ENCODE measurements at places on chromosomes 3 and 15. TPM values are rescaled to one million over a fixed set of nuclear protein-coding genes. Genes with fewer than 3 reads are reported as not detected.

Gene ISLR
- 51.9 TPM for total RNA-seq

Gene RHCG
- 0.37 TPM for total RNA-seq

Gene OSTN
- total RNA-seq, result not detected

Gene GOLGA6L26
- total RNA-seq, result not detected

Gene TNNC1
- total RNA-seq, result 8,249 TPM

Gene FBN1
- 84.9 TPM for total RNA-seq

Gene GOLGA8J
- not detected for total RNA-seq

Gene IL17RD
- 2.1 TPM for total RNA-seq

Gene TRIM59
- total RNA-seq, result 0.15 TPM

GRCh38 chr15:62835351-62835750, 207.2 kb upstream of the TPM1 start:
- no peaks in the 10 kb centered on the region for H3K27me3 ChIP-seq
- H3K4me3 ChIP-seq, result no peak overlapping the region
- peak overlapping the region; percentile 0 for H3K27ac ChIP-seq
- no peak for DNase-seq
- no peaks in the 10 kb centered on the region for H3K4me1 ChIP-seq

- H3K27me3 ChIP-seq, result no peaks in the 10 kb centered on the region
- H3K36me3 ChIP-seq, result no peaks in the 10 kb centered on the region
- DNase-seq, result no peak
- no peak overlapping the region for H3K4me3 ChIP-seq
- peak overlapping the region; percentile 56 for H3K27ac ChIP-seq
- H3K4me1 ChIP-seq, result peaks cover 53% of the 10 kb centered on the region
Observed at GRCh38 chr15:90597577-90597976, 67.9 kb downstream of the CRTC3 start.

DNA sequence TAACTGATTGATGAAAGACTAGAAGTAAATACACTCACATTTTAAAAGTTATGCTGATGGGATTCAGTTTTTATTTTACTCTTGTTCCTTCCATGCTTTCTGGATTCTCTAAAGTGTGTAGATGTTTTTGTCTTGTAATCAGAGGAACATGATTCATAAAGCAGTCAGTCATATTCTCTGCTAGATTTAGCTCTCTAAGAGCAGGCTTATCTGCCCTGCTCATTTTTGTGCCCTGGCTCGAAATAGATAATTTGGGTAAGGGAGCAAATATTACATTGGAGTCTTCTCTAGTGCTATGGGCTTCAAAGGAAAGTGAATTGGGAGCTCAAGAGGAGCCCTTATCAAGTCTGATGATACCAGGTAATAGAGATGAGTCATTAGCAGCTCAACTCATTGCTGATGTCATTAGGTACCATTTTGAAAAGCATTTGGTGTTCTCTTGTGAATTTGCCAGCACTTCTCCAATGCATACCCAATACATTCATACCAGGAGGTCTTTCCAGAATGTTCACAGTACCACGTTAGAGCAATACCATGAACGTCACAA, 27.7 kb downstream of the SACM1L start:
- no peak overlapping the region for H3K4me3 ChIP-seq
- H3K36me3 ChIP-seq, result peaks cover 20% of the 10 kb centered on the region
- H3K4me1 ChIP-seq, result peaks cover 9% of the 10 kb centered on the region
- H3K27ac ChIP-seq, result peak overlapping the region; percentile 78

- H3K4me3 ChIP-seq, result no peak overlapping the region
- H3K36me3 ChIP-seq, result no peaks in the 10 kb centered on the region
- H3K27ac ChIP-seq, result no peak overlapping the region
Observed at GRCh38 chr3:62554264-62554799, 181.0 kb upstream of the FEZF2 start.

DNA sequence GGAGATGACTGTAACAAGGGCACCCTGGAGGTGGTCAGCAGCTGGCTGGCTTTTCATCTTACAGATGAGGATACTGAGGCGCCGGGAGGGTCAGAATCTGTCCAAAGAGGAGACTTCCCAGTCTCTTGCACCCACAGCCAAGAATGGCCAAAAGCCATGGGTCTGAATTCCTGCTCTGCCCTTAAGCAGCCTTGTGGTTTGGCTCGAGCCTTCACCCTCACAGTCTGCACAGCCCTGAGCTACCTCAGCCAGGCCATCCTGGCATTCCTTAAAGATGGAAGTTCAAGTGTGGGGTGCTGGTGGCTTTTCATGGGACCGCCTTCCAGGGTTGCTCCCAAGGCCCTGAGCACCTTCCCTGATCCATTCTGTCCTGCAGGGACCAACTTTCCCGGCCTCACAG, 59.2 kb downstream of the CACNA2D2 start:
- no peaks in the 10 kb centered on the region for H3K4me1 ChIP-seq
- no peaks in the 10 kb centered on the region for H3K27me3 ChIP-seq
- no peak for DNase-seq
- H3K4me3 ChIP-seq, result no peak overlapping the region
- H3K27ac ChIP-seq, result no peak overlapping the region
- no peaks in the 10 kb centered on the region for H3K36me3 ChIP-seq

- H3K4me3 ChIP-seq, result no peak overlapping the region
Observed at GRCh38 chr3:73591286-73591800, 33.4 kb downstream of the PDZRN3 start.

DNA sequence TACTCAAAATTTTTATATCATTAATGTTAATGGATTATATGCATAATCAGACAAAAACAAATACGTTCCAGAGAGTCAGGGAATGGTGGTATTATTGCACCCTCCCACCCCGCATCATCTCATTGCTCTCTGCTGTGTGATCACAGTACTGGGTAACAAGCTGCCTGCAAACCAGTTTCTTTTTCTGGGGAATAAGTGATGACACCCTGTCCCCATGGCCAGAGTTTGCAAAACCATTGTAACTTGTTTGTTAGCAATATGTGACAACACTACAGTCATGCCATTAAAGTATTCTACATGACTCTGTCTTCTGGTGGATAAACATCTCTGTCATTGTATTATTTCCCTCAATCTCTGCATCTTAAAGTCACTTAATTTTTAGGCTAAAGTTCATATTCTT, 39.5 kb downstream of the ZBTB38 start:
- peaks cover 31% of the 10 kb centered on the region for H3K36me3 ChIP-seq
- no peaks in the 10 kb centered on the region for H3K27me3 ChIP-seq
- H3K4me3 ChIP-seq, result no peak overlapping the region

GRCh38 chr3:38516669-38517068, 20.5 kb downstream of the EXOG start:
- no peak overlapping the region for H3K27ac ChIP-seq
- H3K4me3 ChIP-seq, result no peak overlapping the region
- H3K36me3 ChIP-seq, result peaks cover 39% of the 10 kb centered on the region
- no peaks in the 10 kb centered on the region for H3K4me1 ChIP-seq
- H3K27me3 ChIP-seq, result no peaks in the 10 kb centered on the region
- no peak for DNase-seq

- H3K4me1 ChIP-seq, result no peaks in the 10 kb centered on the region
- DNase-seq, result no peak
- H3K27me3 ChIP-seq, result no peaks in the 10 kb centered on the region
- H3K4me3 ChIP-seq, result no peak overlapping the region
- no peak overlapping the region for H3K27ac ChIP-seq
Observed at GRCh38 chr3:184750349-184751083, 38.7 kb upstream of the MAGEF1 start.

DNA sequence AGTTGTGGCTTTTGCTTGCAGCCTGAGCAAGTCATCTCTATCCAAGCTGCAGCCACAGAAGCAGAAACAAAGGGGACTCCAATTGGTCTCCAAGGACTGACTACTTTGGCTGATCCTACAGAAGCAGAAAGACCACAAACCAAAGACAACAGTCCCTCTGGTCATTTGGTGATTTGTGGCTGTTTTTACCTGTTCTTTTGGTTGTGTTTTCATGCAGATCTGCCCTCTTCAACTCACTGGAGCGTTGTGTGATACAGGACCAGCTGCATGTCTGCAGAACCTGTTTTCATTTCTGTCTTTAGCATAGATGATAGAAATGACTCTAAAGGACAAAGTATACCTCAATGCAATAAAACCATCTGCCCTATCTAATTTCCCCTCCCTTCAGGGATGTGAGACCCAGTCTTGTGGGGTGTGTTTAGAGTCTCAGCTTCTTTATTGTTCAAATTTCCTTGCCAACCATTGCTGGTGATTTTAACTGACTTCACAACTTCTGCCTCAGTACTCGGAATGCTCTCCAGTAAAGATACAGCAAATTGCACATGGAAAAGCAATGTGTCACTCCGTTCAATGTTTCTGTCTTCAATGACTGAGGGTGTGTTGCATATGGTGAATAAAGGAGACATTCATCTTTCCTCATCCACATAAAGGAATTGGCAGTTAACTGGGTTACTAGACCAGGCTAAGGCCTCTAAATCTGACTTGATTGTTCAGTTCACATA, 48.9 kb upstream of the SLC7A14 start:
- H3K4me3 ChIP-seq, result no peak overlapping the region
- H3K4me1 ChIP-seq, result no peaks in the 10 kb centered on the region
- H3K27me3 ChIP-seq, result no peaks in the 10 kb centered on the region
- no peaks in the 10 kb centered on the region for H3K36me3 ChIP-seq
- DNase-seq, result no peak
- H3K27ac ChIP-seq, result no peak overlapping the region

- H3K4me3 ChIP-seq, result no peak overlapping the region
- H3K27ac ChIP-seq, result no peak overlapping the region
- no peaks in the 10 kb centered on the region for H3K36me3 ChIP-seq
- no peaks in the 10 kb centered on the region for H3K27me3 ChIP-seq
- no peak for DNase-seq
Observed at GRCh38 chr3:45080824-45081223, 54.7 kb downstream of the CLEC3B start.

DNA sequence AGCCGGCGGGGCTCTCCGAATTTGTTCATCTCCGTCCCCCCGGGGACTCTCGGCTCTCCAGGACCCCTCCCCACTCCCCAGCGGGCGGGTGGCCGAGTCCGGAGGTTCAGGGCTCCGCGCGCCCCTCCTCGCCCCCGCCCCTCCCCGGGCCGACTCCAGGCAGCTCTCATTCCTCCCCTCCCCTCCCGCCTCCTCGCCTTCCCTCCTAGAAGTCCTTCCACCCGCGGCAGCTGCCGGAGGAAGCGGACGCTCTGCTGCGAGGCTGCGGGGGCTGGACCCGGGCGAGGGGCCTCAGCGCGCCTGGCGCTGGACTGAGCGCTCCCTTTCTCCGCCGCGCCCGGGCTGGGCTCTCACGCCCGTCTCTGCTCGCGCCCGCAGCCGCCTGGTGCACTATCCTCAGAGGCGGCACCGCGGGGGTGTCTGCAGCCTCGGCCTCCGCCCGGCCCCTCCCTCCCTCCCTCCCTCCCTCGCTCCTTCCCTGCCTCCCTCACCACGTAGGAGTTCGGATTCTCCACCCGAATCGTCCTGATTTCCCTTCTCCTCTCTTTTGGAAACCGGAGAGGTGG, at the start of gene ROBO2:
Gene ROBO2 (plus strand): TSS at position 494 of the 566 bp plus-strand sequence. CDS start 687 bp downstream, outside the sequence.
- no peaks in the 10 kb centered on the region for H3K36me3 ChIP-seq
- peak within 1 kb of the TSS; percentile 54 for H3K4me3 ChIP-seq
- no peaks in the 10 kb centered on the region for H3K4me1 ChIP-seq
- peaks cover 5% of the 10 kb centered on the region for H3K27me3 ChIP-seq

- no peaks in the 10 kb centered on the region for H3K27me3 ChIP-seq
- no peak overlapping the region for H3K27ac ChIP-seq
- H3K4me1 ChIP-seq, result no peaks in the 10 kb centered on the region
- H3K36me3 ChIP-seq, result peaks cover 72% of the 10 kb centered on the region
- H3K4me3 ChIP-seq, result no peak overlapping the region
- no peak for DNase-seq
Observed at GRCh38 chr15:40775007-40775406, 5.2 kb downstream of the C15orf62 start.

DNA sequence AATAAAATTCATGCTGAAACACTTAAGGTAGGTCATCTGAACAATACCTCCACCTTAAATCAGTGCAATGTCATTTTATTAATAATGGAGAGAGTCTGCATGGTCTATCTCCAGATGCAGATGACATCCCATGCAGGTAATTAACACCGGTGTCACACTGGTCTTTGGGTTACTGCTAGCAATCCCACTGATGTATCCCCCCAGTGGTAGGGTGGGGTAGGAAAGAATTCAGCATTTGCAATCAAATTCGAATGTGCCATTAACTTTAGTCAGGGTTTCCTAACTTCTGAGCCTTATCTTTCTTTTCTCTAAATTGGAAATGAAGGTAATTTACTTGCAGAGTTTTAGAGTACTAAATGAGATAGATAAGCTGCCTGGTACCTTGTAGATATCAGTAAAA, 44.4 kb downstream of the KIF15 start:
- H3K4me1 ChIP-seq, result no peaks in the 10 kb centered on the region
- H3K27me3 ChIP-seq, result no peaks in the 10 kb centered on the region
- H3K27ac ChIP-seq, result no peak overlapping the region
- no peak for DNase-seq

DNA sequence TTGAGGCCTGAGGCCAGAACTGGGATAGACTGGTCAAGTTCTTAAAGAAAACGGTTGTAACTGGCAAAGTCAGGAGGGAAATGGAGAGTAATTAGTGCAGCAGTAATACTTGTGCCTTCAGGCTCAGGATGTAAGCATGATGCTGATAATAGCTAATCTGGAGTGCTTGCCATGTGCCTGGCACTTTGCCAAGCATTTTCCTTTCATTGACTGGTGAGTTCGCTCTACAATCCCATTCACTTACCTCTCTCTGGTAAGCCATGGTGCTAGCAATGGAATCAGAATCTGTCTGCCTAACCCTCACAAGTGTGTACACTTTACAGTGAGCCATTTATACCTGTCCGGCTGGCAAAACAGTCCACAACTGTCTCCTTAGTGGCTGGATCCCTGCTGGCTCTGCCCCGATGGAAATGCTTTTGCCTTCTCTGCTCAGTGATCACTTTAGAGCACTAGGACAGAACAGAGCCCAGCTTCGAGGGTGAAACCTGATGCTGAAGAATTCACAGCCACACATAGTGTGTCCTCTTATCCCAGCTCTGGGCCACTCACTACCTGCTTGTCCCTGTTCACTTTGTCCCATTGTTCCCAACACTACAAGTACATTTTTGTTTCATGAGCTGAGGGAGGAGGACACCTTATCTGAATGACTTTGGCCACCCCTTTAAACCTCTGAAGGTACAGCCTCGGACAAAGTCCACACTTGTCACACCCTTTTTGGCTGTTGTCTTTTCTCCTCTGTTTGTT, 10.3 kb downstream of the CHP1 start:
- H3K36me3 ChIP-seq, result peaks cover 18% of the 10 kb centered on the region
- H3K27ac ChIP-seq, result peak overlapping the region; percentile 35
- no peak for DNase-seq
- peaks cover 11% of the 10 kb centered on the region for H3K4me1 ChIP-seq
- H3K27me3 ChIP-seq, result no peaks in the 10 kb centered on the region
- H3K4me3 ChIP-seq, result no peak overlapping the region

DNA sequence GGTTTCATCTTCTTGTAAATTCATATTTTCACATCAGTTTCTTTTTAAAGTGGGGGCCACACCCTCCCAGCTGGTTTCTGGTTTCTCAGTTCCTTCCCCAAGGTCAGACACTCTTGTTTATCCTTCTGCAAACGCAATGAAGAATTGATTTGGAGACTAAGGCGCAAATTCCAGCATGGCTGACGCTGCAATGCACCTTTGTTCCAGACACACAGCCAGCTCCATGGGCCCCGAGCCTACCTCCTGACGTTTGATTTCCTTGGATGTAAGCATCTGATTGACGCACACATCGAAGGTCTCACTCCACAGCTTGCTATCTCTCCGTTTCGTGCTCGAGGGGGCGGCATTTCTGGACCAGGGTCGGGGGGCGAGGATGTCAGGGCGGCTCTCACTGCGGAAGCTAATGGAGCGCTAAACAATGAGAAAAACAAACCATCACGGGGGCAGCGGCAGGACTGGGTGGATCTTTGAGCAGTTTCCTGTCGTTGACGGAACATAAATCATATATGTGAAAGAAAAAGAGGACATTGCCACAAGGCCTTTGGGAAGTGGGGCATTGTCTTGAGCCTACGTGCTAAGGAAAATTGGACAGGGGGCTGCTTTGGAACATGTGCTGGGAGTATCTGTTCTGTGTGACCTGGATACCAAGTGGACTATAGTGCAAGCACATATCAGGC, 46.9 kb downstream of the ARHGEF3 start:
- no peak overlapping the region for H3K4me3 ChIP-seq
- H3K4me1 ChIP-seq, result peaks cover 36% of the 10 kb centered on the region
- H3K27me3 ChIP-seq, result no peaks in the 10 kb centered on the region
- H3K27ac ChIP-seq, result peak overlapping the region; percentile 15
- no peak for DNase-seq

Measured in right atrium auricular region (tissue), 2 donors.